ENCODE measurements at places on chromosomes 1 and 21. TPM values are rescaled to one million over a fixed set of nuclear protein-coding genes. Genes with fewer than 3 reads are reported as not detected.

GRCh38 chr21:38196036-38196435, 60.8 kb upstream of the KCNJ15 start:
- no peak for DNase-seq

DNA sequence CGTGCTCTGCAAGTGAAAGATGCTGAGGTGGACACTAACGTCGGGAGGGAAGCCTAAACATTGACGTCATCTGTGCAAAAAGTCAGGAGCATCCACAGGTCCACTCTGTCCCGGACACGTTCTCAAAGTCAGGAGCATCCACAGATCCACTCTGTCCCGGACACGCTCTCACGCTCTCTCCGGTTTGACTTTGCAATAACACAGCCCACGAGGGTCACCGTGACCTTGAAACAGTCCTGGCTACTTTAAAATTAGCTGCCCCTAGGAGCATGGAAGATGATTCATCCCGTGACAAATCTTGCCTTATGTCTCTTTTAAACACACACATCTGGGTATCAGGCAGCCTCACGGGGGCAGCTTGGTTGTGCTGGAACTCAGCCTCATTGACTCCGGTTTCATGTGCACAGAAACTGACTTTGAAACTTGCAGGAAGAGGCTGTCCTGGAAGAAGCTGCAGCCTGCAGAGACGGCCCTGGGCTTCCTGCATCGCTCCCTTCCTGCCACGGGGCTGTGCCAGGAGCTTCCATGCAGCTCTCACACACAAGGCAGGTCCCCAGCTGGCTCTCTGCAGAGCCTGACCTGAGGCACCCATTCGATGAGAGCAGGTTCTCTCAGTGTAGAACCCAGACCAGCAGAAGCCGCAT, 18.1 kb upstream of the COL18A1 start:
- DNase-seq = peak; percentile 75

- no peak for DNase-seq
Measured at GRCh38 chr1:93681989-93682412, 364 bp upstream of the BCAR3 start.

GRCh38 chr1:155272466-155273342, 600 bp downstream of the CLK2 start:
- DNase-seq = no peak

Gene MEF2D
- total RNA-seq = 99.7 TPM

Gene HSF2BP
- total RNA-seq = not detected

Gene PDPN
- total RNA-seq = 24.1 TPM

Gene LCE1D
- total RNA-seq = not detected

Gene PFKFB2
- 68.2 TPM for total RNA-seq
